ENCODE measurements at places on chromosomes 2 and 18.

GRCh38 chr2:229884775-229885699, 36.8 kb downstream of the TRIP12 start:
- DNase-seq: no peak

DNA sequence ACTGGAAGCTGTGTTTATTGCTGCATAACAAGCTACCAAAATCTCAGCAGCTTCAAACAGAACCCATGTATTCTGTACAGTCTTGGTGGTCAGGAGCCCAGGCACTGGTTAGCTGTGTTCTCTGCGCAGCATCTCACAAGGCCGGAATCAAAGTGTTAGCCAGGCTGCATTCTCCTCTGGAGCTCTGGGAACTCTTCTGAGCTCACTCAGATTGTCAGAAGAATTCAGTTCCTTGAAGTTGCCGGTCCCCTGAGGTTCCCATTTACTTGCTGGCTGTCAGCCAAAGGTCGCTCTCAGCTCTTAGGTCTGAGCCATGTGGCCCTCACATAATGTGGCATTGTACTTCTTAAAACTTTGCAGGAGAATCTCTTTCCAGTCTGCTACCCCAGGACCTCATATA, 123.6 kb upstream of the SMIM21 start:
- DNase-seq: no peak

- no peak for DNase-seq
These were observed 11.4 kb upstream of the NMUR1 start for GRCh38 chr2:231541645-231542044.

DNA sequence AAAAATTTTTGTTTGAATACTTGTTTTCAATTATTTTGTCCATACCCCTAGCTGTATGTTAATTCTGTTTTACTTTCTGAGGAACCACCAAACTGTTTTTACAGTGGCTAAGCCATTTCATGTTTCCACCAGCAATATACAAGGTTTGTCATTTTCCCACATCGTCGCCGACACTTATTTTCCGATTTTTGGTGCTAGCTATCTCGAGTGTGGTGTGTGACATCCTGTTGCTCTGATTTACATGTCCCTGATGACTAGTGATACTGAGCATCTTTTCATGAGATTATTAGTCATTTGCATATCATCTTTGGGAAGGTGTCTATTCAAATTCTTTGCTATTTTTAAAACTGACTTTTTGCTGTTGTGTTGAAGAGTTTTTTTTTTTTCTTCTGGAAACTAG, 7.2 kb upstream of the GPC1 start:
- no peak for DNase-seq

DNA sequence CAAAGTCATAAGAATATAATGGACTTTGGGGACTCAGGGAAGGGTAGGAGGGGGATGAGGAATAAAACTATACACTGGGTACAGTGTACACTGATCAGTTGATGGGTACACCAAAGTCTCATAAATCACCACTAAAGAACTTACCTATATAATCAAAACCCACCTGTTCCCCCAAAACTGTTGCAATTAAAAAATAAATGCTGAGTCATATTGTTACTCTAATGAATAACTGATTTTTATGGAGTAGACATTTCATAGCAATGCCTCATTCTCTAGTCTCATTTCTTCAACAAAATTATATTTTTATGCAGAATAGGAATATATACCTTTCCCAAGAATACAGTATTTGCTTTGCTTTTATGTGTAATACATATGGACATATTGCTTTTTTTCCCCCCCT, 181.2 kb downstream of the ST6GAL2 start:
- no peak for DNase-seq

DNA sequence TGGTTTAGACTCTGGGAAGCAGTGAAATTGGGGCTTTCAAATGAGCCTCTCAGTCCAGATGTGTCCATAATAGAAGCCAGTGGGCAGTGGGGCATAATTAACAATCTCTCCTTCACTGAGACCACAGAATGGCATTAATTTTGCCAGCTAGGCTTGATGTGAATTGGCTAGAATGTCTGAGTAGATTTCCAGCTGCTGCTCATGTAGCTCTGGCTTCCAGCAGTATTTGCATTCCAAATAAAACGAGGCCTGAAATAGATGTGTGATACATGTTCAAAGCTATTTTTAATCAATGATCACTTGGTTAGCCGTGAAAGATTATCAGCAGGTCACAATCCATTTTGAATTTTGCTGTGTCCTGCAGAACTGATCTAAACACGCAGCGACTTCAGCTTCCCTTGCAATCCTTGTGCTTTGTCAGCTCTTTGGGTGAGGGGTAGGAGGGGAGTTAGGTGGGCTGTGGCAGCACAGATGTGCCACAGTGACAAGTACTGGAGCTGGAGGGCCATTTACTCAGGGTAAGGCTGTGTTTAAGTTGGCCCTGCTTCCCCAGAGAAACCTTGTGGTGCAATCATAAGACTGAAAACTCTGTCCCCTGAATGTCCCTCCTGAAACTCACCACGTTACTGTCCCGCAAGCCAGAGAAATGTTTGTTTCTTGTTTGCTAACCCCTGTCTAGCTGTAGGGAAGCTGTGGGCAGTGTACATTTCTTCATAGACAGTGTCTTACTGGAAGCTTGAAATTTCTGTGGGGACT, 56.9 kb upstream of the TMEM178A start:
- DNase-seq: no peak

- no peak for DNase-seq
These were observed 79.1 kb upstream of the ETAA1 start for GRCh38 chr2:67318031-67318430.

Measured in stimulated activated naive CD4-positive, alpha-beta T cell treated with Interleukin-2 at 50 U/mL for 16 hours (primary cell).